ENCODE measurements at places on chromosomes 2 and 18.

- DNase-seq: no peak
Observed at GRCh38 chr2:167750675-167751074, 496.7 kb downstream of the STK39 start.

GRCh38 chr2:163737190-163737439 is 1.3 kb upstream of the FIGN start:
- no peak for DNase-seq

GRCh38 chr18:45111502-45111848 is 430.8 kb downstream of the SETBP1 start:
- DNase-seq: no peak

DNA sequence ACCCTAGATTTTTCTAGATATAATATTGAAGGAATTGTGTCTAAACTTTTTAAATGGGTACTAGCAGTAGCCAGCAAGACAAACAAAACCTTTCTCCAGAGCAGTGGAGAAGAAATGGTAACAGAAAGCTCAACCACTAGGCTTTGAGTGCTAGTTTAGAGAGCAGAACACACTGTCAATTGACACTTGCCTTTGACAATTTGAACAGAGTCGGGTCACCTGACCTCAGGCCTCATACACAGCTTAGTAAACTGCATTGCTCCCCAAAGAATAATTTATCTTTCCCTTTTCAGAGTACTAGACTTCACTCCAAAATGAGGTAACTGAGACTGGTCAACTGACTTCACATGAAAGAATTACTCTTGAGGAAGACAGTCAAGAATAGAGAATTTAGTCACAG is 48.6 kb downstream of the FIGN start:
- DNase-seq: no peak

GRCh38 chr2:42585779-42586178 is 17.3 kb downstream of the MTA3 start:
- no peak for DNase-seq

DNA sequence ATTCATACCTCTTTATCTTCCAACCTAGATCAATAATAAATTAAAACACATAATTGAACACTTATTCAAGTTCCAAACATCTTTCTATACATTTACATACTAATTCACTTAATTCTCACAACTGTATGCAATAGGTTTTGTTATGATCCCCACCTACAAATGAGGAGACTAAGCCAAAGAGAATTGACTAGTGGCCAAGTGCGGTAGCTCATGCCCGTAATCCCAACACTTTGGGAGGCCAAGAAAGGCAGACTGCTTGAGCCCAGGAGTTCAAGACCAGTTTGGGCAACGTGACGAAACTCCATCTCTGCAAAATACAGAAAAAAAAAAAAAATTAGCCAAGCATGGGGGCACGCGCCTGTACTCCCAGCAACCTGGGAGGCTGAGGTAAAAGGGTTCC is 36.8 kb downstream of the KCNG3 start:
- no peak for DNase-seq

DNA sequence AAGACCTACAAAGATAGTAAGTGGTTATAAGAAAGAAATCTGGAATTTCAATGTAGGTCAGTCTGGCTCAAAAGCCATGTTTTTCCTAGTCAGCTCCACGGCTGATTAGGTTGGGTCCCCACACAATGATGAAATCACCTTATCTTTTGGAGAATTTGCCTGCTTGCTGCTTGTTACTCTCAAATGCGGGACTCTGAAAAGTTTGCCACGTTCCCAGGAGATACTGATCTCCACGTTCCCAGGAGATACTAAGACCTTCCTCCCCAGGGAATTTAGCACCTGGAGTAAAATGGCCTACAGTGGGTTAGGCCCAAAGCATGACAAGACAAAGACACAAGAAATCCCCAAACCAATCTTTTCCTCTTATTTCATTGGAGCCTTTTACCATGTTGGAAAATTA is 449.6 kb downstream of the TNS1 start:
- DNase-seq: no peak

- DNase-seq: peak; percentile 92
Observed at GRCh38 chr2:11829947-11830707, 83.7 kb downstream of the LPIN1 start.

DNA sequence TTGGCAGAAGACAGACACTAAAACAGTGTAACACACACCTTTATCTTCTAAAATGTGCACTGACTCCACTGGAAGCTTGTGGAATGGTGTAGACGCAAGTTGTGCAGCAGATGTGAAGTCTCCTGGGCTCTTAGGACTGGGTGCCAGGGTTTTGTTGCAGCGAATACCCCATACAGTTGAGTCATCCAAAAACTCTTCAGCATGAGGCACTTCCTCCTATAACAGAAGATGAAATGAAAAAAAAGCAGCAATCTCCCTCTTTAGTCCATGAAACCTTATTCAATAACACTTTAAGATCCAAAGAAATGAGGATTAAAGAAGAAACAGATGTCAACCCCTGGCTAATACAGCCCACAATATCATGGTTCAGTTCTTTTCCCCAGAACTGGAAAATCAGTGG is 22.2 kb downstream of the BUB1 start:
- no peak for DNase-seq

DNA sequence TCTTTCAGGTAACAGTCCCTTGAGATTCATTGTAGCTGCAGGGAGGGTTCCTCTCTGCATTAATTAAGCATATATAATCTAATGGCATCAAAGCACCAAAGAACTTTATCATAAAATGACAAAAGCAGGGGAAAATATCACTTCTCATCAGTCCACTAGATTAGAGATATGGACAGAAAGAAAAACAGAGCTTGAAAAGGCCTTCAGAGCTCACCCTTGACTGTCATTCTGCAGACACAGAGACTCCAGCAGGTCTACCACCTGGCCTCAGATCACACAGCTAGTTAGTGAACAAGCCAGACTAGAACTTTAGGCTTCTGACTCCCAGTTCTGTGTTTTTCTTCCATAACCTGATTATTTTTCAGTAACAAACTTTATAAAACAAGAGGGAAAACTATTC is 88.5 kb downstream of the FIGN start:
- no peak for DNase-seq

DNA sequence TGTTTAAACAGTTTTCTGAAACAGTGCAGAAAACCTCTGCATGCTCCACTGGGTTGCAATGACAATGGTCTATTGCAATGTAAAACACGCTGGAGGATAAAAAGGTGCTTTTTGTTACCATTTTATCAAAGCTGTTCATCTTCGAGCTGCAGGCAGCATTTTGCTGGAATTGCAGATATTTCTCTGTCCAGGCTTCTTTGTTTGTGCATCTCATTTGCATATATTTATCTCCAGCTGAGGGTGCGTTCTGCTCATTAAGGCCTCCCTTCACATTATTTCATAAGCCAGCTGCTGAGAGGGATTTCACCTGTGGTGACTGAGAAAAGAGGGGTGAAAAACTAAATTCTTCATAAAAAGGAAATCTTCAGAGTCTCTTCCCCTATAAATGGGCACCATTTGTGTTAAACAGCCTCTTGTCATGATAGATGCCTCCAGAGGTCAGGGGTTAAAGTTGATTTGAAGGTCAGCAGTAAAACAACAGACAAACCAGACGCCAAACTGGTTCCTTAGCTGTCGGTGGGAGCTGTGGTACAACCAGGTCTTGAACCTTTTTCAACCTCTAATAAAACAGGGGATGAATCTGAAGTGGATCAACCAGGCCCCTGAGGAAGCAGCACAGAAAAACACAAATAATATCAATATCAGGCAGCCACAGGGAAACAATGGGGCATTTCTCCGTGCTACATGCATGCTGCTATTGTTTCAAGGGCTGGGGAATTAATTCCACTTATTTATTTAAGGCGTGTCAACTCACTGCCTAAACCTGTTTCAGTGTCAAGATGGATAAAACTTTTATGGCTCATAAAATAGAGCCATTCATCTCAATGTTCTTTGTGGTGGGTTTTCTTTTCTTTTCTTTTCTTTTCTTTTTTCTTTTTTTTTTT is 265.1 kb downstream of the MEIS1 start:
- no peak for DNase-seq

- no peak for DNase-seq
Observed at GRCh38 chr2:191115804-191116203, 35.0 kb downstream of the STAT4 start.

DNA sequence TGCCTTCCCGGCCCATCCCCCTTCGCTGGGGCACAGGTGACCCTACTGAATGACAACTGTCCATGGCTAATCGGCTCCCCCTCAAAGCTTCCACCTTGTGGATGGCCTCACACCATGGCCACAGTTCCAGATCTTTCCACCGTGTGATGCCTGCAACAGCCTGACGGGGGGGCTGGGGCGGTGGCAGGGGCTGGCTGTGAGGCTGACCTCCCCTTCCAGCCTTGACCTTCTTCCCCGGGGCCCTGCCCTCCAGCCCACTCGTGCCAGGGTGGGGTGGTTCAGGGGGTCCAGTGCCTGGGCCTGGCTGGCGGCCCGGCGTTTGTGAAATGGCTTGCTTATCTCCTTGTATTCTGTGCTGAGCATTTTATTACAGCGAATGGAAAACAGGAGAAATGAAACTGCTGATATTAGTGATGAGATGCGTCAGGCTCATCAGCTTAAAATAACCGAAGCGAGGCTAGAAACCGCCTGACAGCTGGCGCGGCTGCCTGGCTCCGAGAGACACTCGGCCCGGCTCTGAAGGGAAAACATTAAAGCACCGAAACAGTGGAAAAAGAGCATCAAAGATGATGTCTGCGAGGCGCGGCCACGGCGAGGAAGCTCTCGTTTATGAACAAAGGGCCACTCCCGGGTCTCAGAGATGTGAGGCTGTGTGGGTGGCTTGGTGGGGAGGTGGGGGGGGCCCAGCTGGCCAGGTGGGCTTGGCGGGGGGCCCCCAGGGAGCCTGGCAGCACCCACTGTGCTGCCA is 916 bp upstream of the PDCD1 start:
- peak; percentile 85 for DNase-seq

DNA sequence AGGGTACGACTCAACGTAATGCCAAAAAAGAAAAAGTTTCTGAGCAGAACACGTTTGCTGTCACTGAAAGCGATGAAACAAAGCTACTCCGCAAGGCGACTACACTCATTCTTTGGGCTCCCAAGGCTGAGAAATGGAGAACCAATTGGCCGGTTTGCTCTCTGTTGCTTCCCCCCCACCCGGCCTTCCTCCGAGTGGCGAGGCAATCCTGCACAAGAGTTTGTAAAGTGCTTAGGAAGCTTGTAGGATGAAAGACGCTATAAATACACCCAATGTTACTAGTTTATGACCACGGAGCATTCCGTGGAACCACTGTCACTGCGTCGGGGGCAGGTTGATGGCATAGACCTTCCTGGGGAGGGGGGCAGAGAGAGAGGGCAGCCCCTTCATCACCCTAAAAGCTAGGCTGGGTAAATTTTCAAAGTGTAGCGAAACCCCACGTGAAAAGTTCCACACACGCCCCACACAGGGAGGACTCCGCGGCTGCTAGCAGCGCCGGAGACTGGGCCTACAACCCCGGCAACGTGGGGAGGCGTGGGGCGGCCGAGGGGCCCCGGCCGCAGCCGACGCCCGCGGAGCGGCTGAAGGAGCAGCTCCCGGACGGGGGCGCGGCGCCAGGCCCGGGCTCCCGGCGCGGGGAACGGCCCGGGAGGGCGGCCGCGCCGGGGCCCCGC is 915 bp downstream of the CUL3 start:
- DNase-seq: peak; percentile 62

DNA sequence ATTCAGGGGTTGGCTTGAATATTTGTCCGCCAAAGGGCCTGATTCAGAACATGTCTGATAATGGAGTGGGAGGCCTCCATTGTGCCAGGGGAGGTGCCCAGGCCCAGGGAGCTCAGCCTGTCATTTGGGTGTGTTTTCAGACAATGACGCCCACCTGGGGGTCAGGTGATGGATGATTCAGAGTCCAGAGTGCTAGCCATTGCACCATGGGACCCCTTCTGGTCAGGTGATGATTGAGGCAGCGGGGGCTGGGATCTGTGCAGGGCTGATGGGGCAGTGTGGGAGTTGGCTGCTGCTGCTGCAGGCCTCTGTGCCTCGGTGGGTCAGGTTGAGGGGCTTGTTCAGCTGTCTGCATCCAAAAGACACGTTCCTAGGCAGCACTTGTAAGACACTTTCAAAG is 8.3 kb upstream of the ARHGEF4 start:
- DNase-seq: no peak

GRCh38 chr2:96578731-96579130 is 42.2 kb downstream of the ARID5A start:
- DNase-seq: no peak

GRCh38 chr2:38648107-38648761 is 17.7 kb upstream of the GALM start:
- peak; percentile 64 for DNase-seq

GRCh38 chr2:111101592-111101991 is 19.1 kb upstream of the BCL2L11 start:
- no peak for DNase-seq

DNA sequence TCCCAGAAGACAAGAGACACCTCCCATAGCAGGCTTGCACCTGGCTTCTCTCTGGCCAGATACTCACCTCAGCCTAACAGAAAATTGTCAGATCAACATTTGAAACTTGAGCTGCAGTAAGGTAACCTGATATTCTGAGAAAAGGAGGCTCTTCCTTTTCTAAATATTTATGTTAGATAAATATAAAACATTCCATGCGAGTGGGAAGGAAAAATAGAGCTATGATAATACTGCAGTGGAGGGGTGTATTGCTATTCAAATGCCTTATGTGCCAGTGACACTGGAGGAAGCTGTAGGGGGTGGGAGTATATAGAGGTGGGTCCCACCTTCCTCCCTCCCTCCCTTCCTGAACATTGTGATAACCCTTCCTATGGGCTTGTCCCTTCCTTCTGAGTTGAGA is 515.5 kb upstream of the CHAC2 start:
- no peak for DNase-seq

- DNase-seq: peak; percentile 70
Observed at GRCh38 chr2:85911814-85912692, 23.3 kb upstream of the ST3GAL5 start.

DNA sequence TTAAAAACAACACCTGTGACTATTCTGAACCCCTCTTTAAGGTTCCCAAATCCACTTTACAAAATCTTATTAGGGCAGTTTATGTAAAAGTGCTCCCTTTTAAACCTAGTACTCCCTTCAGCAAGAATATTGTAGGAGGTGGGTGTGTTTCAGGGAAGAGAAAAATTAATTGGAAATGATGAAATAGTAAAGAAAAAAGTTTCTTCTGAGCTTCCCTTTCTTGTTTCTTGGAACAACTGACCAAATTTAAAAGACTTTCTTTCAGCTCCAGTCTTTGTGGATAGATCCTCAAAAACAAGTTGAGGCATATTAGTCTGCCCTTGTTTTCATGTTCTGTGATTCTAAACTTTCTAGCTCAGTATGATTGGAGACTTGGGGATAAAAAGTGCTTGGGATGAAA is 3.0 kb downstream of the VWA3B start:
- peak; percentile 12 for DNase-seq

DNA sequence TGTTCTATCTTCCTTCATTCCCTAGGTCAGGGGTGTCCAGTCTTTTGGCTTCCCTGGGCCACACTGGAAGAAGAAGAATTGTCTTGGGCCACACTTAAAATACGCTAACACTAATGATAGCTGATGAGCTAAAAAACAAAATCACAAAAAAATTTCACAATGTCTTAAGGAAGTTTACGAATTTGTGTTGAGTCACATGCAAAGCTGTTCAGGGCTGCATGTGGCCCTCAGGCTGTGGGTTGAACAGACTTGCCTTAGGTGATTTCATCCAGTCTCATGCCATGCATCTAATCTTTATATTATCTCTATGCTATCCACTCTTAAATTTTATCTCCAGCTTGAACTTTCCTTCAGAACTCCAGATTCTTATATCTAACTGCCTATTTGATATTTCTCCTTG is 80.1 kb downstream of the CCDC85A start:
- DNase-seq: no peak
